ENCODE measurements at places on chromosomes 6 and 20.

DNA sequence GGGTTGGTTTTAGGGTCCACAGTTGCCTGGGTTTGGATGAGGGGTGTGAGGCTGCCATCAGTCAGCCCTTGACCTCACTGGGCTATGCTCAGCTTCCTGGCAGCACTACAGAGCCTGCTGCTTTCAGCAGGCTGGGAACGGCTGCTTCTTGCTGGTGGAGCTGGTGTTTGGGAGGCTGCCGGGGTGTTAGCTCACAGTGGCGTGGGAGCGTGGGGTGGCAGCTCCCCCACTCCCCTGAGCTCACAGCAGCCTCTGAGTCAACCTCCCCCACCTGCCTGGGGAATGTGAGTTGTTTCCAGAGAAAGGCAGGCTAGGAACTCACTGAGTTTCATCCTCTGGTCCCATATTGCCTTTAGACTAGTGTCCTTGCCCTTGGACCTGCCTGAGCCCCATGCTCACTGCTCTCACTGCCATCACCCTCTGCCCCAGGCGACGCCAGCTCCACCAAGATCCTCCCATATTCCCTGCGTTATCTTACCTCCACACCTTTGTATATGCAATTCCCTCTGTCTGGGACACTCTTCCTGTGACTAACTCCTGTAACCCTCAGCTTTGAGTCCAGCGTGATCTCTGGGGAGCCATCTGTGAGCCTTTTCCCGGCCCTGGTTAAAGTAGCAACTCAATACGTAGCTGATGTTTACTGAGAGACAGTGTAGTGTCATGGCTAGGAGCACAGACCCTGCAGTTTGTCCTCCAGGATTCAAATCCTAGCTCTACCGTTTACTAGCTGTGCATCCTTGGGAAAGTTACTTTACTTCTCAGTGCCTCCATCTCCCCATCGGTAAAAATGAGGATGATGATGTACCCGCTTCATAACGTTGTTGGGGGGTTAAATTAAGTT is 34.8 kb downstream of the PPP1R16B start:
- no peak for DNase-seq

- no peak for DNase-seq
These were observed 196.4 kb upstream of the ZNF184 start for GRCh38 chr6:27669295-27669623.

DNA sequence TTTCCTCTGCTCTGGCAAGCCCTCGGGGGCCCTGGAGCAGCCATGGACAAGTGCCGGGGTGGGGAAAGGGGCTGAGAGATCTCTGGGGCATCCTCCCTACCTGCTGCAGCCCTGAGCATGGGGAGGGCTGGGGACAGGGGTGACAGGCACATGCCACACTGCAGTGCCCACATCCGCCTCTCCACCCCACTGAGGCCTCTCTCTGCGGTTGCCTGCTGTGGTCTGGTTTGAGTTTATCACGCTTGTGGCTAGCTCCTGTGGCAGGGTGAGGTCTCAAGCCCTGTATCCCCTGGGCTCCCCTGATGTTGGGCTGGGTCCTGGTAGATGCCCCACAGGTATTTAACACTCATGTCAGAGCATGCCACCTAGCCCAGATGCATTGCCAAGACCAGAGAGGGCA is 52.9 kb upstream of the MLN start:
- DNase-seq: peak; percentile 60

DNA sequence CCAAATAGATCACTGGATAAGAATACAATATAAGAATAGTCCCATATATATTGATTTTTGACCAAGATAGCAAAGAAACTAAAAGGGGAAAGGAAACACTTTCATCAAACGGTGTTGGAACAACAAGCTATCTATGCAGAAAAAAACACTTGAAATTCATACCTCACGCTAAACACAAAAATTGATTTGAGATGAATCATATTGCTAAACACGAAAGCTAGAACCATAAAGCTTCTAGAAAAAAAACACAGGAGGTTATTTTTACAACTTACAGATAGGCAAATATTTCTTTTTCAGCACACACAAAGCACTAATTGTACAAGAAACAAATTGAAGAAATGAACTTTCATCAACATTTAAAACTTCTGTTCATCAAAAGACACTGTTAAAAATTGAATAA is 36.7 kb upstream of the TMEM14A start:
- DNase-seq: no peak

DNA sequence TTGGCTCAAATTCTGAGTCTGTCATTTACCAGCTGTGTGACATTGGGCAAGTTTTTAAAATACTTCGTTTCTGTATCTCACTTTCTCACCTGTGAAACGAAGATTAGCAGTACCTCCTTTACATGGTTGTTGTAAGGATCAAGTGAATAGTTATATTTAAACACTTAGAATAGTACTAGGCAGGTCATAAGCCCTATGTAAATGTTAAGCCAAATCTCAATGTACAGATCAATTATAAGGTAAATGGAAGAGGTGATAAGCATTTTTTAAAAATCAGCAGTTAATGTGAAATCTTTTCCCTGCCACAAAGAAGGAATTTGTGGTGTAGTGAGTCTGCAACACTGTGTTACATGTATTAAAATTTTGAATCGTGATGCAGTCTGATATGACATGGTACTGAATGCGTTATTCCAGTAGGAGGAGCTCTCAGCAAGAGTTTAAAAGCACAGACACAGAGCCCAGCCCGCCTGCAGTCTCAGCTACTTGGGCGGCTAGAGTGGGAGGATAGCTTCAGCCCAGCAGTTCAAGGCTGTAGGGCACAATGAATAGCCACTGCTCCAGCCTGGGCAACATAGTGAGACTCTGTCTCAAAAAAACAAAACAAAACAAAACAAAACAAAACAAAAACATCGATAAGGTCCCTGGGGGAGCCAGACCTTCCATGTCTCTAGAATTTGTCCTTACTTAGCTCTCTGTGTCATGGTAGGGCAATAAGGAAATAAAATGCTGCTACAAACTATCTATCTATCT is 46.0 kb downstream of the GTF2H5 start:
- DNase-seq: peak; percentile 21

DNA sequence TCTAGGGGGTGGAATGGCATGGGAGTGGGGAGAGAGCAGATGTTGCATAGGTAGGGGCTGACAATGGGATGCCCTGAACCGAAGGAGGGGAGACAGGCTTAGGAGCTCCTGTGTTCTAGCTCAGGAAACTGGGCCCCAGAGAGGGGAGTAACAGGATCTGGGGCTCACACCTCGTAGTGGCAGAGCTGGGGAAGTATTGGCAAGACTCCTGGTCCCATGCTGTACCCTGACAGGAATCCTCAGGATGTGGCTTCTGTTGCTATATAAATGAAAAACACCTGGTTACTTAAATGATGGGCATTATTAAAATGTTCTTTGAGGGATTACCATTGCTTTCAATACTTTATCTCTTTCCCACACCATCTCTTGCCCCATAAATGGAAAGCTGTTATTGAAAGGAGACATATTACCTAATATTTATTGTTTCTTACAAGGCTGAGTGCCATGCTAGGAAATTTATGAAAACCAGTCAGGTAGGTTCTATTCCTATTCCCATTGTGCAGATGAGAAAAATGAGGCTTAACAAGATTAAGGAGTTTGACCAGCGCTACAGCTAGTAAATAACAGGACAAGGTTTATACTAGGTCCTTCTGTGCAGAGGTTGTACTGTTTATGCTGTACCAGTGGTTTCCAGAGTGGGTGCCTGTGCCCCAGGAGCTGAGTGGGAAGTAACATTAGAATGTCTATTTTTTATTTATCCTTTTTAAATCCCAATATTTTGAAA is 35.3 kb upstream of the TCP11 start:
- no peak for DNase-seq

- no peak for DNase-seq
These were observed 133.3 kb upstream of the AGPAT4 start for GRCh38 chr6:161407115-161407514.

DNA sequence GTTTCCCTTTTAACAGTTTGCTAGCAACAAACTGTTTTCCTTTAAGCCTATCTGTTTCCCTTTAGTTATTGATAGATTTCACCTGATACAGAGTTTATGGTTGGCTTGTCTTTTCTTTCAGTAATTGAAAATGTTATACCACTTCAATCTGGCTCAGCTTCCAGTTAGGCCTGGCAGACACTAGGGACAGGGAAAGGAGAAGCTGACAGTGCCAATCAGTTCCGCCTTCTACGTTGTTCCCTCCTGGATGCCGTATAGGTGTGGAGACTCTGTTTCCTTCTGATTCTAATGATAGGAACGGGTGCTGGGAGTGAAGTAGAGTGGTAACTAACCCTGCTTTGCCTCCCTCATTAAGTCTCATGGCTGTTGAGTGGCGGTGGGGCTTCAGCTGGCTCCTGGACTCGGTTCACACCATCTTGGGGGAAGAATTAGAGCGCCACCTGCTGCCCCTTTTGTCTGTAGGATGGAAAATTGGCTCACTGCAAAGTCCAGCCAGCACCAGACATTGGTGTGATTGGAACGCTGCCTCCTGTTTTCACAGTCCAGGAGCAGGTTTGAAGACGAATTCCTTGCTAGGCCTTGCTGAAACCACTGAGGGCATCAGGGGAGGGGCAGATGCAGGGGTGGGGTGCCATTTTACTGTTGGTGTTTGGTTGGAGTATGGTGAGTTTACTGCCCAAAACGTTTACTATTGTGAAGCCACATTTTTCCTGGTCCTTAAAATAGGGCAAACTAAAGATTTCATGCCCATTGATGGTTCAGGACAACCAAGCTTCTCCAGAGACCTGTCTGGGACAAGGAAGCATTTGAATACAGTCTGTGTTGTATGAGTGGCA is 1729.5 kb downstream of the GRIK2 start:
- no peak for DNase-seq

DNA sequence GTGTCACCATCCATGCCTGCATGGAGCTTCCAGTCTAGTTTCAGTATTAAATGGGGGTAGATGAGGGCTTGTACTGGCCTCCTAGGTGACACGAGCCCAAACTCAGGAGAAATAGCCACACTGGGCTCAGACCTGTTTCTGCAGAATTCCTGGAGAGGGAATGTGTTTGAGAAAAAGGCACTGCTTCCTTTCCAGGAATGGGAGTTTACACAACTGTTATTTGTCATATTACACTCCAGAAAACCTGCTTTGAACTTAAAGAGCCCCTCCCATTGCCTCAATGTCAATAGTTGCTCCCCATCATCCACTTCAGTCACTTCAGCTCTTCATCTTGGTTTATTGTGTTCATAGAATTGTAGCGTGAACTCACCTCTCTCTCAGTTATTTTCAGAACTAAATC is 151.5 kb downstream of the CFAP61 start:
- DNase-seq: no peak

DNA sequence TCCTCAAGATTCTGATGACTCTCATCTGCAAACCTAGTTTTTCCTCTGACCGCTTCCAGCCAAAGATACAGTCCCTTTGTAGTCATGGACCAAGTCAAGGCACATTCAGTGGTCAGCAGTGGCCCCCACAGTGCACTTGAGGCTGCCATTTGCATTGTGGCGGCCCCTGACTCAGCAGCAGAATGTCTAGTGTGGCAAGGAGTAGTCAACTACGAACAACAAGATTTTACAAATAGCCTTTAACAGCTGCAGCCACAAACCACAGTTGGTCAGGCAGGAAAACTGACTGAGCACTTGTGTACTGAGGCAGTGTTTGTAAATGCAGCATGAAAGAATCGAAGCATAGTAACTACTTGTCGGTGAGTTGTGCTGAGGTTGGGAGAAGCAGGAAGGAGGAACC is 49.6 kb downstream of the SLC2A12 start:
- no peak for DNase-seq

DNA sequence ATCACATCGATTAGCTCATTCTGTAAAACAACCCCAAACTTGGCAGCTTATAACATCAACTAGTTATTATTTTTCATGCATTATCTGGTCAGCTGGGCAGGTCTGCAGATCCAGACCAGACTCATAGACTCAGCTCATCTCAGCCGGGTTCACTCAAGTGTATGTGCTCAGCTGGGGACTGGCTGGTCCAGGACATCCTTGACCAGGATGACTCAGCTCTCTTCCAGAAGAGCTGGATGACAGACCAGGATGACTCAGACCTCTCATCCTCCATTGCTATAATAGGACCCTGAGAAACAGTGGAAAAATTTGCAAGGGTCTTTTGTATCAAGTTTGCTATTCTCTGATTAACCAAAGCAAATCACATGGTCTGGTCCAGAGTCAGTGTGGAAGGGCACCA is 312.5 kb upstream of the PLCB4 start:
- no peak for DNase-seq

DNA sequence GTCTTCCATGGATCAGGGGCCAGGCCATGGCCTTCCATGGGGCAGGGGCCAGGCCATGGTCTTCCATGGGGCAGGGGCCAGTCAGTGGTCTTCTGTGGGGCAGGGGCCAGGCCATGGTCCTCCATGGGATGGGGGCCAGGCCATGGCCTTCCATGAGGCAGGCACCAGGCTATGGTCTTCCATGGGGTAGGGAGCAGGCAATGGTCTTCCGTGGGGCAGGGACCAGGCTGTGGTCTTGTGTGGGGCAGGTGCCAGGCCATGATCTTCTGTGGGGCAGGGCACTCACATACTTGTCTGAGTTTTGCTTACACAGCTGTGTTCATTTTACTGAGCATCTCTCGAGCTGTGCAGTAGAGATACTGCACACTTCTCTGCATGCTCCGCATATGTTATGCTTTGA is 57.3 kb upstream of the THBS2 start:
- DNase-seq: no peak

GRCh38 chr6:154164397-154164796 is 125.4 kb downstream of the OPRM1 start:
- DNase-seq: no peak

- no peak for DNase-seq
These were observed 25.0 kb downstream of the SH3BGRL2 start for GRCh38 chr6:79656134-79656533.

DNA sequence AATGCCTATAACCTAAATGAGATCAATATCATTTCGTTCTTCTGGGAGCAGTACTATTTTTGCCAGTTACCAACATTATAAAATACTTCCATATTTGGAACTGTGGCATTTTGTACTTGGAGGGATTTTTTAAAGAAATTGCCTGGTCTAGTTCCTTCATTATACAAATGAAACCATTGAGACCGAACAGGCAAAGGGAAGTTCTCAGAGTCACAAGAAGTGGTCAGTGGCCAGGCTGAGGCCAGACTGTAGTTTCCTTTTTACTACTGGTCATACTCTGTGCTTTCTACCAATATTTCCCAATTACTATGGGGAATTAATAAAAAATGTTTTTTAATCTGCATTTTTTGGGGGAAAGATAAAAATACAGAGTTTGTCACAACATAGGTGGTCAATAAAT is 332.0 kb downstream of the NRN1 start:
- DNase-seq: no peak

DNA sequence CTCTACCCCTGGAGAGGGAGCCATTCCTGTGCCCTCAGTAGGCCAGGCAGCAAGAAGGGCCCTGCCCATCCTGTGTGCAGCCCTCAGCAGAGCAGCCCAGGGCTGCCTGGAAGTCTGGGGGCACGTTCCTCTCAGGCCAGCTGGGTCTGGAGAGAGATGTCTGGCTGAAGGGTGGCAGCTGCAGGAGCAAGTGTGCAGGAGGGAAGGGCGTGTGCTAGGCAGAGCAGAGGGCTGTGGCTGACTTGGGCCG is 62.7 kb downstream of the NOL4L start:
- DNase-seq: no peak

GRCh38 chr20:18688676-18689075 is 100.8 kb downstream of the DTD1 start:
- no peak for DNase-seq
